Activated naive CD8-positive, alpha-beta T cell treated with anti-CD3 and anti-CD28 coated beads, Interleukin-2, amount 50 U/mL, for 24 hours (primary cell): ENCODE measurements at places on chromosomes 2 and 18.

GRCh38 chr2:52918551-52918950 is 849.1 kb upstream of the CHAC2 start:
- DNase-seq = no peak

DNA sequence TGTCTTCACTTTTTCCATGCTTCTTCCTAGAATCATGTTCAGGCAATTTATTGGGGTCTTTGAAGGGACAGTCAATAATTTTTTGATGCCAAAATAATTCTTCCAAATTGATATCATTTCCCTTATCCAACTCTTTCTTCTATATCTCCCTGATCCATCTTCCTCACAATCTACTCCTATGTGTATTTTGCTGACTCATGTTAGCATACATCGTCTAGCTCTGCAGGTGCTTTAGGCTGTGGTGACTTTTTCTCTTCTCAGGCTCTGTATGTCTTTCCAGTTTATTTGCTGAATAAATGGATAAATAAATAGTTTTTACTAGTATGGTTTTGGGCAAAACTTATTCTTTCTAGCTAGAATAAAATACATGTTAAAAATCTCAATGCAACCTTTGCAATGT is 1650.9 kb upstream of the TMEFF2 start:
- DNase-seq = no peak

DNA sequence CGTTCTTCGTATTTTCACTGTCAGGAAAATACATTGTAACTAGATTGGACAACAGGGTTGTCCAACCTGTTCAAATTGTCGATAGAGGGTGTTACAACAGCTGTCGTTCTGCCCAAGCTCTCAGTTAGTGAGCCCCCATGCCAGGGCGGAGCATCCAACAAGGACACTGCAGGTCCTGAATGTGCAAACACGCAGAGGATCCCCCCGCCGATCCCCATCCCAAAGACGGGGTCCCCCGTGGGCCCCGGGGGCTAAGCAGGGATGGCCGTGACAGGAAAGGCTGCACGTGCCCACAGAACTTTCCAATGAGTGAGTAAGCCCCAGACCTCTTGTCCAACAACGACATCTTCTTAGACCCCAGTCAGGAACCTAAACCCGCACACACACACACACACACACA is 140.8 kb downstream of the PXDN start:
- no peak for DNase-seq

DNA sequence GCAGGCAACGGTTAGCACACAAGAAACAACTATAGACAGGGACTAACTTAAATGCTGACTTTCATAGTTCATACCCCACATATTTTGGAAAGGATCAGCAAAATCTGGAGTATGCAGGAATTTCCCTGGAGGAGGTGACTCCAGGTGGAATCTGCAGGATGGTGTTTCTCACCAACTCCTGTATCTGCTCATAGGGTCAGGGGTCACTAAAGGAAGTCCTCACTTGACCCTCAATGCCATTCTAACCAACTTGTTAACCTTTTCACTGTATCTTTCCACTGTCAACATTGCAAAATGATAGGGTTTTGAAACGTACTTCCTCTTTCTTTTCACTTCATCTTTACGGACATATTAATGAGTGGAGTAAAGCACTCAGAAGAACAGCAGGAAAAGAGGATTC is 207.0 kb upstream of the CXCR4 start:
- DNase-seq = no peak

DNA sequence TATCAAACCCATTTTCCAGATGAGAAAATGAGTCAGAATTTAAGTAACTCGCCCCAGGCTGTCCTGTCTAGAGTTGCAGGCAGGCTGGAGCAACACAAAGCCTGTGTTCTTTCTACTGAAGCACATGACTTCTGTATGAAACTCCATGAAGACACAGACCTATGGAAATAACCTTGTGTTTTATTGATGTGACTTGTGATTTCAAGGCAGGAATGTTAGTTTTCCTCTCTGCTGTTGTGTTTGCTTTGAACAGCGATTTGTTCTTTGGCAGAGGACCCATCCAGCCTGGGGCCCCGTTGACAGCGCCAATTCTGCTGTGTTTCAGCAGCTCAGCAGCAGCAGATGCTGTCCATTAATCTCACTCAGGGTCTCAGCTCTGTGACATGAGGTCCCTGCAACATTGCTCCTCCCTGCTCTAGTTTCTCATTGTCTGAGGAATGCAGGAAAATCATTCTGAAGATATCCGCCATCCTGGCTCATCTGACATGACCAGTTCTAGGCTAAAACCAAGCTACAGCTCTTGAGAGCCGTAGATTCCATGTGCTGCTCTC is 344.3 kb upstream of the RAB12 start:
- no peak for DNase-seq

GRCh38 chr18:45046961-45047360 is 366.3 kb downstream of the SETBP1 start:
- DNase-seq = no peak

DNA sequence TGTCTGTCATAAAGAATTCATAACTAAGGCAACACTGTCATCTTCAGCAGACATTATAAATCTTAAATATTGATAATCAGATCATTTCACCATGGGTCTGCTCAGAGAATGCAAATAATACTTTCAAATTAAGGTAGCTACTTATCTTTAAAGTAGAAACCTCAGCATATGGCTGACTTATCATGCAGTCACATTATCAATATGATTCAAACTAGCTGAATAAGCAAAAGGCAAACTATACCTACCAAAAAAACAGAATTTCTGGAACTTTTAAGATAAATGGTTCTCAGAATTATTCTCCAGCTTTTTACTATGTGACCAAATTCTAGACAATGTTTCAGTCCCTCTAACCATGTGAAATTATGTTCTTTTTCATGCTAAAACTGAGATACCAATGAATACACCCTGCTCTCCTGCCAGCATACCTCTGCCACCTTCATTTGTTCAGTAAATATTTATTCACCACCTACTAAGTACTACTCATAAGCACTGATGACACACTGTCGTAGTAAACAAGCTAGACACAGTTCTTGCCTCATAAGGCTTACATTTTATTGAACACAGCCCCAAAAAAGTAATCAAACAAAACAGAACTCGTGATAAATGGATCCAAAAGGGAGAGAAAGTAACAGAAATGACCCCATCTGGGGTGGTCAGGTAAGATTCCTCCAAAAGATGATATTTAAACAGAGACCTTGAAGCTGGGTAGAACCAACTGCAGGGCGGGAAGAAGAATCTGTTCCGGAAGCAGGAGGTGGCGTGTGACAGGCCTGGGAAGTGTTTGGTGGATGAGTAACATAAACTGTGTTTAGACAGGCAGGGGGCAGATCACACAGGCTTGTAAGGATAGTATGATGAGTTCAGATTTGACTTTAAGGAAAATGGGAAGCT is 17.7 kb downstream of the SPIRE1 start:
- no peak for DNase-seq

DNA sequence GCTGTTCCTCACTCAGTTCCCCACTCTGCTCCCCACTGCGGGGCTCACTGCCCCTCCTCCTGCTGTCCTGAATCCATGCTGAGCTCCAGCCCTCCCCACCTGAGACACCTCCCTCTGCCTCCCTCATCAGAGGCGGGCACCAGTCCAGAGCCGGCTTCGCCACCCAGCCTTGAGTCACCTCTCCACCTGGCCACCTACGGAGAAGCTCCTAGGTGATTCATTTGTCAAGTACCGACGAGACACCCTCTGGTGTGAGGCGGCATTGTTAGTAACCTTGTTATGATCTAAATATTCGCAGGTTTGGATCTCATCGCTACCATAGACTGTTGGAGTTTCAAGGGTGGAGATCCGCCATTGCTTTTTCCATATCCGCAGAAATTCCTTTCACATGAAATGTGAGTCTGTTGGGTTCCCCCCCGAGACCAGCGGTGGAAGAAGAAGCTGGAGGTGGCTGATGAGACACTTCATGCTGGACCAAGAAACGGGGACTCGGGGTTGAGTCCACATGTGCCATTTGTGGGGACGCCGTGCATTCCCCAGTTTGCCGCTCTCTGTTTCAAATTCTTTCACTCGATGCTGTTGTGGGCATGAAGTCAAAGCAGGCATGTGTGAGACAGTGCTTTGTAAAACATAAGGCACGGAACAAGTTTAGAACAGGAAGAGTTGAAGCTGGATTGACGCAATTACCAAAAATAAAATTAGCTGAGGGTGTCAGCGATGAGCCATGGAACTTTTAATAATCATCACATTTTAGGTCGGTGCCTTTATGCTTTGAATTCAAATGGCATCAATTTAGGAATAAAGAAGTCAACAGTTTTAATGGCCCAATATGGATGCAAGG is 259.8 kb upstream of the HDAC4 start:
- no peak for DNase-seq
